ENCODE measurements at places on chromosomes 2 and 18.

- no peak for DNase-seq
Measured at GRCh38 chr2:191626497-191627151, 51.3 kb upstream of the NABP1 start.

DNA sequence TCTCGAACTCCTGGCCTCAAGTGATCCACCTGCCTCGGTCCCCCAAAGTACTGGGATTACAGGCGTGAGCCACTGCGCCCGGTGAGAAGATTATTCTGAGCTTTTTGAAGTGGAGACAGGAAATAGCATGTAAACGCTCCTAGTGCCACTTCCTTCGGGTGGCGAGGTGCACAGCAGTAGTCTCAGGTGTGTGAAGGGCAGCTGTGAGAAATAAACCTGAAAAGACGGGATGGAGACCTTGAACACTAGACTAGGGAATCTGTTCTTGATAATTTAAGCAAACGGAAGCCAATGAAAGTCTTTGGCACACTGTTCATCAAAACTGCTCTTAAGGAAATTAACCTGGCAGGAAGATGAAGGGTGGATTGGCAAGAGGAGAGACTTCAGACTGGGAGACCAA is 439 bp upstream of the PLEKHH2 start:
- DNase-seq, result no peak

DNA sequence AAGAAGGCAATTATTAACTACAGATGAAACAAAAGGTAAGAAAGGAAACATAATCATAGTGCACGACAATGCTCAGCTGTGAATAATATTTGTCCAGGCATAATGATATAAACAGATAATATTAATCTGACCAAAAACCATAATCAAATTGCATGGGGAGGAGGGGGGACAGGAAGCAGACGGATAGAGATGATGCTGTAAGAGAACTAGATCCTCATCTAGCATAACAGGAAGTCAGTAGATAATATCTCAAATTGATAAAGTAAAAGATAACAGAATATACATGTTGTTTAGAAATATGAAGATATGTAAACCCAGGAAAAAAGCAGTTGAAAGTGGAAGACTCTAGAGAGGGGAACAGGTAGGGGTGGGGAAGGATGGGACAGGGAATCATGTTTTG is 84.9 kb upstream of the TGFA start:
- no peak for DNase-seq

GRCh38 chr2:240355962-240356361 is 79.5 kb upstream of the GPC1 start:
- no peak for DNase-seq

GRCh38 chr18:52219102-52219501 is 120.9 kb upstream of the DCC start:
- no peak for DNase-seq

DNA sequence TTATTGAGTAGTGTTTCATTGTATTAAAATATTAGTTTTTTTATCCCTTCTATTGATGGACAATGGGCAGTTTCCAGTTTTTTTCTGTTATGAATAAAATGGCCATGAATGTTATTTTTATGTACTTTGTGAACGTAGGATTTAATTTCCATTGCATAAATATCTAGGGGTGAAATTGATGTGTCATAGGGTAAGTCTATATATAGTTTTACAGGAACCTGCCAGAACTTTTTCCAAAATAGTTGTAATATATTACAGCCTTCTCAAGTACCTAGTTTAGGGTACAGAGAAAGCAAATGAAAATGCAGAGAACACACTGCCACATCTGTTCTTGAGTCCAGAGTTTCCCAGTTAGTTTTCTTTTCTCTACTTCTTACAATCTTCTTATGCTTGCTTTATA is 378.6 kb downstream of the MEIS1 start:
- DNase-seq, result no peak

- DNase-seq, result no peak
Measured at GRCh38 chr2:45836740-45837139, 185.3 kb downstream of the PRKCE start.

GRCh38 chr2:138744713-138745112 is 35.5 kb downstream of the NXPH2 start:
- no peak for DNase-seq

GRCh38 chr2:98324181-98324580 is 22.1 kb upstream of the CNGA3 start:
- no peak for DNase-seq

DNA sequence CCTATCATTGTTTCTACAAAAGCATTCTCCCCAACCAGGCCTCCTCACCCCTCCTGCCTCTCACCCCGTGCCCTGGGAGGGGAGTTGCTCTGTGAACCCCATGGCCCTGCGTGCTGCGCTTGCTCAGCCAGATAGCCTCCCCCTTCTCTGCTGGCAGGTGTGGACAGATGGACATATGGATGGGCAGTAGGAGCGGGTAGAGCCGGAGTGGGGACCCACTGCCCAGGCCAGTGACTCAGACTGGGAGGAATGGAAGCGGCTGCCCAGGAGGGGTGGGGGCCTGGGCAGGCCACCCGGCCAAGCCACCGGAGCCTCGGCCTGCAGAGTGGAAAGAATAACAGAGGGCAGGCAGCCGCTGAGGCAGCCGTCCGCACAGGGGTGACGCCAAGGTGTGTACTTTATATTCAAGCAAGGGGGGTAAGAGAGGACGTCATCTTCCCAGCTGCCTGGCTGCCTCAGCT is 8.7 kb downstream of the CYP26B1 start:
- DNase-seq, result no peak

DNA sequence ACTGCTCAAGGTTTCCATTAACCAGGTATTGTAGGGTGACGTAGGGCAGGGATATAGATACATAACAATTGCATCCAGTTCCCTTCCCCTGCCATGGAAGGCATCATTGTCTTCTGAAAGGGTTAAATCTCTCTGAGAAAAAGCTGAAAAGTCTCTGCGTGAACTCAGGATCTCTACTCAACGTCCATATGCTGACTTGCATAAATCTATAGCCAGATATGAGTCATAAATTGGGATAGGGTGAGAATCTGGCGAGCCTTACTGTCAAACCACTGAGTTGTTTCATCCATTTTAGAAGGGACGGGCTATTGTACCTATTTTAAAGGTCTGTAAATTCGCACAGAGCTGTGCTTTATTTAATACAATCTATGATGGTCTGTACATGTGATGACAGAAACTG is 258.3 kb downstream of the L3MBTL4 start:
- no peak for DNase-seq

GRCh38 chr2:140186313-140186712 is 1406.1 kb upstream of the NXPH2 start:
- no peak for DNase-seq

GRCh38 chr2:187174582-187174981 is 273.5 kb downstream of the CALCRL start:
- no peak for DNase-seq

GRCh38 chr2:235770909-235771820 is 277.3 kb downstream of the AGAP1 start:
- DNase-seq, result no peak

DNA sequence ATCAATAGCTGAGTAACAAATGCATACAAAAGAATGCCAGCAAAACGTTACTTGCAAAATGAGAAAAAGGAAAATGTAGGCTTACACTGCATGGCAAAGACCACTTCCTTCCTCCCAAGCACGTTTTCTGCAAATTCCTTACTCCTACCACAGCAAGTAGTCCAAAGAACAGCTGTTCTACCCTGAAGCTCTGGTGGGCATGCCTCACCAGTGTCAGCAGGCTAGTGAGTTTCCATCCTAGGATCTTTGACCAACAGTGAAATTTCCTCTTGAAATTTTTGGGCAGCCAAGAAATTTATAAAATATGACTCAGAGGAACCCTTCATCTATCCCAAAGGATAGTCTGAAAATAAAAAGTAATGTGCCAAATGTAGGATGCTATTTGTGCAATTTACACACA is 123.9 kb downstream of the ZNF532 start:
- DNase-seq, result no peak

GRCh38 chr2:230941202-230942180 is 16.4 kb upstream of the GPR55 start:
- DNase-seq, result no peak

GRCh38 chr2:11698009-11698922 is 28.3 kb upstream of the NTSR2 start:
- DNase-seq, result no peak

DNA sequence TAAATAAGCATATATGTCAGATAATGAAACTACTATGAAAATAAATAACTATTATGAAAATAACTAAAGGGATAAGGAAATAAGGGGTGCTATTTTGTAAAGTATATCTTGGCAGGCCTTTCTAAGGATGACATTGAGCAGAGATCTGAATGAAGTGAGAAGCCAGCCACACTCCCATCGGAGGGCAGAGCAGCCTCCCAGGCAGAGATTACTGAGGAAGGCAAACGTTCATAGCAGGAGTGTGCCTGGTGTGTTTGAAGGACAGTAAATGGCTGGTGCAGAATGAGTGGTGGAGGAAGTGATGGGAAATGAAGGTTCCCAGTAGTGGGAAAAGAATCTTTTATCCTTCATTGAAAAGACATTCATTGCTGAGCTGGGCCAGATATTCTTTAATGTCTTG is 62.5 kb downstream of the SPHKAP start:
- DNase-seq, result no peak

GRCh38 chr18:59736061-59736460 is 38.8 kb upstream of the CCBE1 start:
- no peak for DNase-seq
